ENCODE measurements at places on chromosomes 13 and 19.

DNA sequence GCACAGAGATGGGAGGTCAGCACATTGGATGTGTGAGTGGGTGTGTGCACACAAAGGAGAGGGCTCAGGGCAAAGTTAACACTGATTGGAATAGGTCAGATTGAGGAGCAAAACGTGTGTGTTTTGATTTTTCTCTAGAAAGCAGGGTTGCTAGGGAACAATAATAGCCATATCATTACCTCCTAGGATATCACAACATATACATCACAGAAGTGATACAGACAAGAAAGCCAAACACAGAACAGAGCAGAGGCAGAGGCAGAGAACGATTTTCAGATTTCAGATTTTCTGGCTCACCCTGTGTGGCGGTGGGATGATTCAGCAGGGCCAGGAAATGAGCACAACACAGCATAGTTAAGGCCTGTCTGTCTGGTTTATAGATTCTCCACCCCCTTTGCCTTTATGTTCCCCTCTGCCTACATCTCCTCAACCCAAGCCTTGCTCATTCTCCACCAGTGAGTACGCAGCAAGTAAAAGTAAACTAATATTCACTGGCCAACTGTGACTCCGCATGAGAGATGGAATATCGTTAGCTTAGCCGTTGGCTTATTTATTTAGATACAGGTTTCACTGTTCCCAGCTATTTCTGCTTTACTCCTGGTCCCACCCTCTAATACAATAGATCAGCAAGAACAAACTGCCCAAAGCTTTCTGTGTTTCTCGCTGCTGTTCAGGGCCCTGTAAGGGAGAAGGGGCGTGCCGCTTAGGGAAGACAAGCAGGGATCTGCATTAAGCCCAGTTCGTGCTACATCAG lies 182.7 kb upstream of the TSC22D1 start:
- no peak for DNase-seq

GRCh38 chr13:112802802-112803195 lies 113.0 kb downstream of the ATP11A start:
- no peak for DNase-seq

DNA sequence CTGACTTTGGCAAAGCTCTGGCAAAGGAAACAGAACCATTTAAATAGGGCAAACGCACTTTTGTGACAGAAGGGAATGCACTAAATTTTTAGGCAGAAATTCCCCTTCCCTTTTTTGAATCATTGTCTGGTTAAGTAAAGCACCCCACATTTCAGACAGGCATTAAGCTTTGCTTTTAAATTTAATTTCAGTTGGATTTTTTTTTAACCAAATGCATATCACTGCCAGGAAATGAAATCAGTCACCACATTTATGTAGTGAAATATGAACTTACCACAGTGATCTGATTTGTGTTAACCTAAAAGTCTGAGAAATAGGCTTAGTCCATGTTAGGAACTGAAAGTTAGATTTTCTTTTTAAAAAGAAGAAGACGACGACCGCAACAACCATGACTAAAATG lies 10.8 kb downstream of the GPR183 start:
- DNase-seq = no peak

DNA sequence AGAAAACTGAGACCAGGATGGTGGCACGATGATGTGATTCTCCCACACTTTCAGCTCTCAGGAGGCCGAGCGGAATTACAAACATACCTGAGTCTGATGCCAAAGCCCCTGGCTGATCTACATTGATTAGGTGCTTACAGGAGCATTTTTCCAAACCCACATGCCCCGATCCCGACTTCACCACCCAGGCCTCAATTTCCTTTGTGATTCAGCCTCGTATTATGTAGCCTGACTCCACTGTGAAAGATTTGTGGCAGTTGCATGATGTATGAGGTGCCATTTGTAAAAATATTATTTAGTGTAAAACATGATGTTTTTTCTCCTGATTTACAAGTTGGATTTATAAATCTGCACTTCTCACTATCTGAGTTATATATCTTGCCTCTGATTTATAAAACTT lies 118.0 kb downstream of the TSHZ3 start:
- DNase-seq = no peak

DNA sequence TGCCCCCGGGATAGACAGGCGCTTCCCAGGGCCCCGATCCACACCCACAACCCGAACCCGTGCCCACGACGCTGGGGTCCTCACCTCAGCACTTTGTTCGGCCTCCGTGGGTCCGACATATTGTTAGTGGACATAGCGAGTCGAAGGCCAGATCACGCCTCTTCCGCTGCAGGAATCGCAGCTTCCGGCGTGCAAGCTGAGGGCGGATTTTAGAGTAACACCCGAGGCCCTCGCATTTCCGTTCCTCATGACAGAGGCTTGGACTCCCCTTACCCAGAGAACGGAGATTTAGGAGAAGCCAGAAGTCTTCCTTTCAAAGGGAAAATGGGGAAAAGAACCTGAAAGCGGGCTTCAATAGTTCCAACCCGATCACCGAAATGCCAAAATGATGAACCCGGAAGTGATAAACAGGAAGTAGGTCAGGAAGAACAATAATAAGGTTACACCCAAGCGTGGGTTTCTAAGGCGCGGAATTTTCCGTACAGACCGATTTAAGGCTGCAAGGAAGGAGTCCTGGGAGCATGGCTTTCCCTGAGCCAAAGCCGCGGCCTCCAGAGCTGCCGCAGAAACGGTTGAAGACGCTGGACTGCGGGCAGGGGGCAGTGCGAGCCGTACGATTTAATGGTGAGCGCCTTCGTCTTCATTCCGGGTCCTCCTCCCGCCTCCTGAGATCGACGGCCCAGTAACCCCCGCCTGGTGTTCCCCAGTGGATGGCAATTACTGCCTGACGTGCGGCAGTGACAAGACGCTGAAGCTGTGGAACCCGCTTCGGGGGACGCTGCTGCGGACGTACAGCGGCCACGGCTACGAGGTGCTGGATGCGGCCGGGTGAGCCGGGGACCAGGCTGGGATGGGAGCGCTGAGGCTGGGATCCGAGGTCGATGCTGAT lies 2.9 kb downstream of the WDR83 start:
- peak; percentile 85 for DNase-seq

GRCh38 chr13:21237081-21237480 lies 60.6 kb downstream of the MRPL57 start:
- DNase-seq = no peak

GRCh38 chr19:38445362-38445761 lies 11.9 kb downstream of the RYR1 start:
- no peak for DNase-seq

DNA sequence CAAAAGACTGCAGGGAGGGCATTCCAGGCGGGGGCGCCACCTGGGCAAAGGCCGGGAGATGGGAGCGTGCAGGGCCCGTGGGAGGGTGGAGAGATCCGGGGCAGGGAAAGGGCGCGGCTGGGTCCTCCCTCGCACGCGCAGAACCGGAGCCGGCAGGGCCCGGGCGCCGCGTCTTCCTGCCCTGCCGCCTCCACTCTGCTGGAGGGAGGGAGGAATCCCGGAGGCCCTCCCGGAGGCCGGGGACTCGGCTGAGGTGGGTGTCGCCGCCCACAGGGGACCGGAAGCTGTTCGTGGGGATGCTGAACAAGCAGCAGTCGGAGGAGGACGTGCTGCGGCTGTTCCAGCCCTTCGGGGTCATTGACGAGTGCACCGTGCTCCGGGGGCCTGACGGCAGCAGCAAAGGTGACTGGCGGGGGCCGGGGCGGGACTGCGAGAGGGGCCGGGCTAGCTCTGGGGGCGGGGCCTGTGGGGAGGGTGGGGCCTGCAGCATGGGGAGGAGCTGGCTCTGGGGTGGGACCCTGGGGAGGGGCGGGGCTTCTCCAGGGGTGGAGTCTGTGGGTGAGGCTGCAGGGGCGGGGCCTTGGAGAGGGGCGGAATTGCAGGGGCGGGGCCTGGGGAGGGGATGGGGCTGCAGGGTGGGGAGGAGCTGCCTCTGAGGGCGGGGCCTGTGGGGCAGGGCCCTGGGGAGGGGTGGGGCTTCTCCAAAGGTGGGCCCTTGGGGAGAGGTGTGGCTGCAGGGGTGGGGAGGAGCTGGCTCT lies 51.3 kb downstream of the CELF5 start:
- peak; percentile 96 for DNase-seq

GRCh38 chr19:7722231-7722651 lies 9.7 kb downstream of the CLEC4G start:
- no peak for DNase-seq

DNA sequence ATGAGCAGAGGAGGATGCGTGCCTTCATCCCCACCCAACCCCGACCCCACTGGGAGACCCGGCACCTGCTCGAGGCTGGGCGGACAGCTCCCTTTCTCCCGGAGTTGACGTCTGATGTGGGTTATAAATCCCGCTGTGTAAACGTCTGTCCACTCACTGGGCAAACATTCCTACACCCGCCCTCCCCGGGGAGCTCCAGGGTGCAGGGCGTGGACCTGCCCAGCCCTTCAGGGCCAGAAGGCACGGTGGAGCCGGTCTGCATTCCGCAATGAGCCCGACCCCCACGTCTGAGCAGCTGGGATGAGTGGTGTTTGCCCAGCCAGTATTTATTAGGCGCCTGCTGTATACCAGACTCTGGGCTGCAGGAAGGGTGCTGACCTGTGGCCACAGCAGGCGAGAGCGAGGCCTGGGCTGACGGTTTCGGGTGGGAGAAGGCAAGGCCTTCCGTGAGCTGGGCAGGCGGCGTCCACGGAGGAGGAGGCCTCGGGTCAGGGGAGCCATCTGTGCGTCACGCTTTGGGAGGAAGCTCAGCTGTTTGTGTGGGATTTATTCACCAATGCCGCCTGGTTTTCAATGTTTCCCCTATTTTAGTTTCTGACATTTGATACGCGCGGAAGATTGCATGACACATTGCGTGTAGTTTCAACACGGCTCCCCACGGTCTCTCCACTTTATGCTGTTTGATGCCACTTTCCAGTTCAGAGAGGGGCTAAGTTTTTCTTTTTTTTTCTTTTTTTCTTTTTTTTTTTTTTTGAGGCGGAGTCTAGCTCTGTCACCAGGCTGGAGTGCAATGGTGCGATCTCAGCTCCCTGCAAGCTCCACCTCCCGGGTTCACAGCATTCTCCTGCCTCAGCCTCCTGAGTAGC lies 2.0 kb downstream of the MISP start:
- no peak for DNase-seq

Data from GM23338 (cell line).